ENCODE measurements at places on chromosomes 12 and 14.

GRCh38 chr14:87391066-87391465 lies 601.9 kb downstream of the GALC start:
- DNase-seq: no peak

DNA sequence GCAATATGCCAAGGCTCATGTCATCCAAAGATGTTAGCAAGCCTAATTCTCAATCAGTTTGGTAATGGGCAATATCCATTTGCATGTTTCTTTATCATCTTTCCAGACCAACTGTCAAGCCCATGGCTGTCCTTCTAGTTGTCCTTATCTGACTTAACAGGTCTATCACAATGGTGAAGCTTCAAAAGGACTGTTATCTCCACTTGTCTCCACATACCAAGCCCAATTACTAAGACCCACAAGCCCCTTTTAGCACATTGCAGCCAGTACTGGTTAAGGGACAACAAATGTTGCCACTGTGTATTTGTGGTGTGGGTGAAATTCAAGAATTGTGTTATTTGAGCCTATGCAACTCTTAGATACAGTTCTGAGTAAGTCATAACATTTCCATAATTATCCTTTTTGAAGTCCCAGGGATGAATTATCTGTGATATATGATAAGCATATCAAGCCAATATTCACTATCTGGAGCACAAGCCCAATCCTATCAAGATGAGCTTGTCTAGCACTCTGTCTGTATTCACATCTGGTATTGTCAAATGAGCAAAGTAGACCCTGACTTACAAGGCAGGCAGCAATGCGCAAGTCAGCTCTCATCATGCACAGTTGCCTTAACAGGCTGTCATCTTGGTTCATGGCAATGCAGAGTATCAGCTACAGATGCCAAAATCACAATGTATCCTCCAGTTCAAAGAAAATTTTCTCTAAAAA lies 19.3 kb upstream of the ST8SIA1 start:
- peak; percentile 96 for DNase-seq

- DNase-seq: peak; percentile 28
Measured at GRCh38 chr12:131357185-131357747, 353.6 kb upstream of the SFSWAP start.

DNA sequence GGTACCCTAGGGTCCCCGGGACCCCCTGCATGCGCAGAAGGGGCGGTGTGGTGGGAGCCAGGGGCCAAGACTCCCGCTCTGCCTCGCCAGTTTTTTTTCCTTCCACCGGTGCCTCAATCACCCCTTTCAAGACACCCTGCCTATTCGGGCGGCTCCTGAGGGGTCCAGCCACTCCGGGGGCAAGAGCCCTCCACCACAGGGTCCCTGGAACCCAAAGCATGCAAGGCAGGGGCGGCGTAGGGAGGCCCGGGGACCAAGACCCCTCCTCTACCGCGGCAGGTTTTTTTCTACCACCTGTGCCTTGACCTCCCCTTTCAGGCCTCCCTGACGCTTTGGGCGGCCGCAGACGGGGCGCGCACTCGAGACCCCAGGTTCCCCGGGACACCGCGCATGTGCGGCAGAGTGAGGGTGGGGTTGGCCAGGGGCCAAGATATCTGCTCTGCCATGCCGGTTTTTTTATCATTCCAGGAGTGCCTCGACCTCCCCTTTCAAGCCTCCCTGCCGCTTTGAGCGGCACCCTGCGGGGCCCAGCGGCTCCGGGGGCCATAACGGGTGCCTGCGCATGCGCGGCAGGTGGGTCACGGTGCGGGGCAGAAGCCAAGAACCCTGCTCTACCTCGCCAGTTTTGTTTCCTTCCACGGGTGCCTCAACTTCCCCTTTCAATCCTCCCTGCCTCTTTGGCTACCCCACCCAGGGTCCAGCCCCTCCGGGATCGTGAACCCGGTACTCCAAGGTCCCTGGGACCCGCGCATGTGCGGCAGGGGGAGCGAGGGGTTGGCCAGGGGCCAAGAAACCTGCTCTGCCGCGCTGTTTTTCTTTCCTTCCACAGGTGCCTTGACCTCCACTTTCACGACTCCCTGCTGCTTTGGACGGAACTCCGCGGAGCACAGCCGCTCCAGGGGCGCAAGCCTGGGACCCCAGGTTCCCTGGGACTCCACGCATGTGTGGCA lies 328.1 kb downstream of the ALG10 start:
- DNase-seq: no peak

DNA sequence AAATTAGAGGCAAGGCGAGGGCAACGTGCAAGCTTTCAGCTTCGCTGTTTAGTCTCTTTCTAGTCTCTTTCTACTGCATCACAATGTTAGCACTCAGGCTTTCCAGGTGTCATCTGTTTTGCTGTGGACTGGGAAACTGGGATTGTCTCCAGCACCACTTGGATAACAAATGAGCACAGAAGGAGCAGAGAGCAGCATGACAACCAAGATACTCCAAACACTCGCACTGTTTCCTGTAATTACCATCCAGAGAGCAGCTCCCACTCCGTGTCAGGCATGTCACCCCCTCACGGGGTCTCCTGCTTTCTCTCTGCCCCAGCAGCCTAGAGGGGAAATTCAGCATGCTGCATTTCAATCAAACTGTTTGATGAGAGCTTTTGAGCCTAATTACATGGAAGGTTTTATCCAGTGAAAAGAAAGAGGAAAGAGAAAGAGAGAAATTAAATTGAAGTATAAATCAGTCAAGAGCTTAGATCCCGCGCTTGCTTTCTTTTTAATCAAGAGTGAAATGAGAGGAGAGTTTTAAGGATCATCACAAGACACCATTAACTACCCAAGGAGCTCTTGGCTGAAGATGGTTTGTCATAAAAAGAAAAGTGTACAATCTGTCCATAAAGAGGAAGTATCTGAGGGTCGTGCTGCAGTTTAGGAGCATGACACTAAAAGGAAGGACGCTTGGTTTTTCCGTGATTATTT lies 917.7 kb downstream of the DIO2 start:
- no peak for DNase-seq

DNA sequence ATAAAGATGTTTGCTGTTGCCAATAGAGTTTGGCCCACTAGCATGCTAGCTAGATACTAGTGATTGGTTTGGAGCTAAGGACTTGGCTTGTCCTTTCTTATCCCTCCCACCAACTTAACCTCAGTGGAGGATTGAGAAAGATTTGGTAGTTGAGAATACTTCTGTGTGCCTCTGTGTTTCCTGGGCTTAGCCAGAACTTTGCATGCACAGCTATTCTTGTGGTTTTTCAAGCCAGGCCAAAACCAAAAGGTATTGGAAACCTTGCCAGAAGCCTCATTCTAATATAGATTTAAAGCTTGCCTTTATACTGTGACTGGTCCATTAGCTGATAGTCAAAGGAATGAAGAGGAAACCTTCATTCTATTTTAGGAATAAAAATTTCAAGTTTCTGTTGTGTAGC lies 188.5 kb downstream of the CCDC91 start:
- DNase-seq: no peak

DNA sequence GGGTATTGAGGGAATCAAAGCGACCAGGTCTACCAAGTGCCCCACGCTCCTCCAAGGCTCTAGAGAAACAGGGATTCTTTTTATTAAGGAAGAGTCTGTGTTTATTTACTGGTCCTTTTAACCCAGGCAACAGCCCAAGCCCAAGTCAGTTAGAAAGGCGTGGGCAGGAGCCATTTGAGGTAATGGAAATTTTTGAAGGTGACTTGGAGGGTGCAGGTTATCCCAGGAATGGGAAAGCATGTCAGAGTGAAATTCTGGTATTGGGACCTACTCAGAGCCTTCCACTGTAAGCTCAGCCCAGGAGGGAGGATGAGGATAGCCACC lies 2.9 kb downstream of the SLC6A12 start:
- no peak for DNase-seq

GRCh38 chr12:129532707-129533499 lies 370.9 kb downstream of the TMEM132D start:
- peak; percentile 58 for DNase-seq

GRCh38 chr12:113725557-113725876 lies 240.6 kb downstream of the RBM19 start:
- no peak for DNase-seq

GRCh38 chr14:63045612-63046320 lies 508 bp upstream of the KCNH5 start:
- DNase-seq: peak; percentile 89

- DNase-seq: no peak
Measured at GRCh38 chr12:68904351-68904962, 28.5 kb downstream of the CPM start.

DNA sequence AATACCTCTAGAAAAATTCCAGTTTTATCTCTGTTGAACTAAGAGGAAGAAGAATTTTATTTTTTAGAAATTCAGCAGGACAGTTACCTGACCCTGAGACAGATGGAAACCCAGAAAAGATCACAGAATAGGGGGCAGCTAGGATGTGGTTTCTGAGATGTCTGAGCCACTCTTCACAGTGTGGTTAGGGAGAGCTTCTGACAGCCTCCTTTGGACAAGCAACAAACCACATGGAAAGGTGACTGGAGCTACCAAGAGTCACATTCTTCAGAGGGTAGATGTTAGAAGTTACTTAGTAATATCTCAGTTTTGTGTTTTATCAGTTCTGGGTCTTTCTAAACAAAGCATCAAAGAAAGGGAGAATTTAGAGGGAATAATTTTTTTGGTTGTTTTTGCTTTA lies 117.3 kb upstream of the NAP1L1 start:
- DNase-seq: no peak

- DNase-seq: peak; percentile 42
Measured at GRCh38 chr12:131929581-131930456, 743 bp downstream of the PUS1 start.

GRCh38 chr14:104700225-104700651 lies 10.8 kb downstream of the INF2 start:
- no peak for DNase-seq
